GM12878 (cell line): ENCODE measurements at places on chromosomes 4 and X. TPM values are rescaled to one million over a fixed set of nuclear protein-coding genes. Genes with fewer than 3 reads are reported as not detected.

DNA sequence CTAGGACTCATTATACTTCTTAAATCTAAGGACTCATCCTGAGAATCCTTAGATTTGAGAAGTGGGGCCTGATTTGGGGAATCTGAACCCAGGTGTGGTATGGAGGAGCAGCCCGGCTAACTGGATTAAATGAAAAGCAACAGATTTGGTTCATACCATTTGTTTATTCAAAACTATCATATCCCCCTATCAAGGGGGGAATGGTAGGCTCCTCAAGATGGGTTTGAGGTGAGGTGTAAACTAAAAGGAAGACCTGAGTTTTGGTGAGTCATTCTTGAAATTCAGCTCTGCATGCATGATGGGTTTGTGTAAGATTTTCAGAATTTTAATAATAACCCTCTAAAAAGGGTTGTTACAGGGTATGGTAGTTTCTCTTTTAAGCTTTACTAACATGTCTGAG, 53.4 kb downstream of the CASP6 start:
- H3K4me1 ChIP-seq: peaks cover 28% of the 10 kb centered on the region
- peak overlapping the region; percentile 58 for H3K27ac ChIP-seq
- H3K4me3 ChIP-seq: peak overlapping the region; percentile 13; the same call in 1 of the 2 replicates
- no peaks in the 10 kb centered on the region for H3K27me3 ChIP-seq
- no peaks in the 10 kb centered on the region for H3K36me3 ChIP-seq

GRCh38 chrX:46381630-46382029, 163.6 kb downstream of the ZNF674 start:
- H3K36me3 ChIP-seq: no peaks in the 10 kb centered on the region
- peak; percentile 4 for DNase-seq
- no peak overlapping the region for H3K27ac ChIP-seq
- no peaks in the 10 kb centered on the region for H3K4me1 ChIP-seq
- H3K4me3 ChIP-seq: no peak overlapping the region
- H3K27me3 ChIP-seq: no peaks in the 10 kb centered on the region

- no peak for DNase-seq
These were observed 9.2 kb upstream of the FAM53A start for GRCh38 chr4:1693131-1693896.

- H3K27ac ChIP-seq: no peak overlapping the region
- no peaks in the 10 kb centered on the region for H3K36me3 ChIP-seq
- no peaks in the 10 kb centered on the region for H3K4me1 ChIP-seq
These were observed 421.9 kb upstream of the TENM3 start for GRCh38 chr4:181821039-181822004.

- no peaks in the 10 kb centered on the region for H3K36me3 ChIP-seq
- DNase-seq: no peak
- no peaks in the 10 kb centered on the region for H3K27me3 ChIP-seq
- no peak overlapping the region for H3K4me3 ChIP-seq
These were observed 90.3 kb downstream of the ATP11C start for GRCh38 chrX:139842326-139843185.

- no peaks in the 10 kb centered on the region for H3K27me3 ChIP-seq
- H3K36me3 ChIP-seq: no peaks in the 10 kb centered on the region
- no peak overlapping the region for H3K27ac ChIP-seq
These were observed 104.6 kb downstream of the NPFFR2 start for GRCh38 chr4:72136429-72136828.

DNA sequence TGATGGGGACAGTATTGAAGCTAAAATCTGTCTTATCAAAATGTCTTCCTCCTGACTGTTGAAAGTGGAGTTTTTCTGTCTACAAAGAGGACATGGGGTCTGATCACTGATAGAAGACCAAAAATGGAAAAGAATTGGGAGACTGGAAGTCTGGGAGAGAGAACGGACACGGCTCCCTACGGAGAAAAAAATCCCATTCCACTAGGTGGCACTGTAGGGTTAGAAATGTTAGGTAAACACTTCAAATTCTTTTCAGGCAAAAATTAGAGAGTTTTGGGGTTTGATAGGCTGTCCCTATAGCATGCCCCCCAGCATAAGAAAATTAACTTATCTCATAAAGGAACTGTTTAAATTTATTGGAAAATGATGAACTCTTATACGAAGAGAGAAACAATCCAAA, 200.5 kb downstream of the FAM133A start:
- DNase-seq: no peak
- H3K4me3 ChIP-seq: no peak overlapping the region
- no peak overlapping the region for H3K27ac ChIP-seq
- H3K27me3 ChIP-seq: no peaks in the 10 kb centered on the region
- H3K4me1 ChIP-seq: no peaks in the 10 kb centered on the region
- no peaks in the 10 kb centered on the region for H3K36me3 ChIP-seq

DNA sequence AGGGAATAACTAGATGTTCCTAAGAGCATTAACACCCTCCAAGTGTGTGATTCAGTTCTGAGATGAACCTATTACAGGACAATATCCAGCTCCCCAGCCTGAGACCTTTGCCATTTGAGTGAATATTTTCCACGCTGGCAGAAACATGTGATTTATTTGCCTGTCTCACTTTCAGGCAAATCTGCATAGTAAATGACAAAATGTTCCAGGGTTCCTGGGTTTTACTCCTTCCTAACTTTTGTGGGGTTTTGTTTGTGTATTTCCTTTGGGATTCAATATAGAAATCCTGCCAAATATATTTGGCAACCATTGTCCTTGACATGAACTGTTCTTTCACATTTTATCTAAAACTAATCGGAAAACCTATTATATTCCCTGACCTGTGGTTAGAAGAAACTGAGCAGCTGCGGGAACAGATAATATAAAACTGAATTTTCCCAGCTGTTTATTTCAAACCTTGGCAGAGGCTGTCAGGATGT, 12.5 kb downstream of the F8 start:
- H3K4me1 ChIP-seq: no peaks in the 10 kb centered on the region
- no peak overlapping the region for H3K4me3 ChIP-seq
- H3K36me3 ChIP-seq: no peaks in the 10 kb centered on the region
- no peaks in the 10 kb centered on the region for H3K27me3 ChIP-seq
- no peak overlapping the region for H3K27ac ChIP-seq

- DNase-seq: no peak
- H3K36me3 ChIP-seq: no peaks in the 10 kb centered on the region
- no peak overlapping the region for H3K27ac ChIP-seq
- H3K27me3 ChIP-seq: no peaks in the 10 kb centered on the region
- H3K4me3 ChIP-seq: no peak overlapping the region
These were observed 672.1 kb downstream of the GRXCR1 start for GRCh38 chr4:43564591-43564990.

DNA sequence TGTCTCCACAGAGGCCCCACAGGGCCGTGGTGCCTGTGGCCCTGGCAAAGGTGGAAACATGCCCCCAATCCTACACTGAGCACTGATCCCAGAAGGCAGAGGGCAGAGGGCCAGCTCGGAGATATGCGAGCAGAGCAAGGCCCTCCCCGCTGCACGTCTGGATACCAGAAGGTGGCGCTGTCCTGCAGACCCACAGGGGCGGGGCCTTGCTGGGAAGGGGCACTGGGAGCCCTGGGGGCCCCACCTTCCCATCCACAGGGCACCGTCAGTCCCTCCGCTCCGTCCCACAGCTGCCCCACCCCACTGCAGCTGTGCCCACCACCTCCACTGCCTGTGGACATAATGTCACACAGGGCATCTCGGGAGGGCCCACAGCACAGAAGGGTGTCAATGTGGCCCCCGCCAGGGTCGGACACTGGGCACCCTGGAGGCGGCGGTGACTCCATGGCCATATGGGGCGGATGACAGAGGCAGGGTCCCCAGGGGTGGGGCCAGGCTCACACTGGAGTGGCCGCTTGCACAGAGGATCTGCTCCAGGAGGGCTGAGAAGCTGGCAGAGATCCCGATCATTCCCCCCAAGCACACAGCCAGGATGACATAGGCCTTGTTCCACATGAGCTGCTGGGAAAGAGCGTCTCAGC, 4.8 kb downstream of the SLC49A3 start:
- H3K36me3 ChIP-seq: no peaks in the 10 kb centered on the region
- no peaks in the 10 kb centered on the region for H3K27me3 ChIP-seq
- H3K27ac ChIP-seq: no peak overlapping the region
- DNase-seq: no peak

GRCh38 chr4:162350331-162350730, 186.5 kb upstream of the FSTL5 start:
- no peak overlapping the region for H3K4me3 ChIP-seq
- no peaks in the 10 kb centered on the region for H3K4me1 ChIP-seq
- no peaks in the 10 kb centered on the region for H3K27me3 ChIP-seq
- H3K36me3 ChIP-seq: no peaks in the 10 kb centered on the region
- no peak for DNase-seq

DNA sequence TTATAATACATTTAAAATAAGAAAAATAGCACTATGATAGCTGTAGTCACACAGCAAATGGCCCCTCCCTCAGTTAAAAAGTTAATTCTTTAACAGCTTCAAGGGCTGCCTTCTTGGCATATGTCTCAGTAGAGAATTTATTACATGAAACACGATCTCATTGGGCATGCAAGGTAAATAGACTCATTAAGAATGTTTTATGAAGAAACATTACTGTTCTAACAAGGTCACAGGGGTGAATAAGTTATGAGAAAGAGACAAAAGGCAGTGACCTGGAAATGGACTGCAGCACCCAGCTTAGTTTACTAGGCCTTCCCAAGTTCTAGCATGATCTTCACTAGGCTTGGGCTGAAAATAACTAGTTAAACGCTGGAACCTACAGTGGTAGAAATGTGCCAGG, 277.7 kb downstream of the NR3C2 start:
- H3K27me3 ChIP-seq: no peaks in the 10 kb centered on the region
- no peaks in the 10 kb centered on the region for H3K4me1 ChIP-seq
- DNase-seq: no peak
- H3K4me3 ChIP-seq: no peak overlapping the region

DNA sequence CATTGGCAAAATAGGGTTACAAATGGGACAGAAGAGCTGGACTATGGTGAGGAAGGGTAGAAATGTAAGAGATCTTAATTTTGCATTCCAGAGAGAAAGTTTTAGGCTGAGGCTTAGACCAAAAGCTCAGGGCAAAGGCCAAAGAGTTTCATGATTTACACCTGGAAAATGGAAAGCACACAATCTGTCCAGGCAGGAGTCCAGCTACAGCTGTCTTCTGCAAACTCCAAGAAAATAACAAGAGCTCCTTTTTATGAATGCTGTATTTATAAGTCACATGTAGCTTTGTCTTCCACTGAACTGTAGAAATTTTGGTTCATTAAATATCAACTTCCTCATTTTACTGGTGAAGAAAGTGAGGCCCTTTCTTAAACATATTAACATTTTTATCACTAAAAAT, 288.0 kb upstream of the ATOH1 start:
- no peak overlapping the region for H3K27ac ChIP-seq
- H3K36me3 ChIP-seq: no peaks in the 10 kb centered on the region
- H3K4me1 ChIP-seq: no peaks in the 10 kb centered on the region
- no peak overlapping the region for H3K4me3 ChIP-seq
- DNase-seq: no peak
- H3K27me3 ChIP-seq: no peaks in the 10 kb centered on the region

DNA sequence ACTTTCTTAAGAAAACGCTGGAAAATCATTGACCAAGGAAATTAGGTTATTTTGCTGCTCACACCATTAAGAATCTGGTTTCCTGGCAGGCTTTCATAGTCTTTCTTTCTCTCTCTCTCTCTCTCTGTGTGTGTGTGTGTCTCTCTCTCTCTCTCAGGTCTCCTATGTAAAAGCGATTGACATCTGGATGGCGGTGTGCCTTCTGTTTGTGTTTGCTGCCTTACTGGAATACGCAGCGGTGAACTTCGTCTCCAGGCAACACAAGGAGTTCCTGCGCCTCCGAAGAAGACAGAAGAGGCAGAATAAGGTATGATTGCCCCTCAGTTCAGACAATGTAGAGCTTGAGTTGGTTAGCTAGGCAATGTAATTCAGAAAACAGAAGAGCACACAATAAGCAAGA, 161.2 kb downstream of the GLRA2 start:
- no peak for DNase-seq
- H3K4me3 ChIP-seq: no peak overlapping the region
- no peaks in the 10 kb centered on the region for H3K27me3 ChIP-seq

- DNase-seq: no peak
- H3K4me1 ChIP-seq: no peaks in the 10 kb centered on the region
- H3K4me3 ChIP-seq: no peak overlapping the region
- no peak overlapping the region for H3K27ac ChIP-seq
- H3K27me3 ChIP-seq: no peaks in the 10 kb centered on the region
These were observed 913.9 kb downstream of the FSTL5 start for GRCh38 chr4:161249779-161250440.

DNA sequence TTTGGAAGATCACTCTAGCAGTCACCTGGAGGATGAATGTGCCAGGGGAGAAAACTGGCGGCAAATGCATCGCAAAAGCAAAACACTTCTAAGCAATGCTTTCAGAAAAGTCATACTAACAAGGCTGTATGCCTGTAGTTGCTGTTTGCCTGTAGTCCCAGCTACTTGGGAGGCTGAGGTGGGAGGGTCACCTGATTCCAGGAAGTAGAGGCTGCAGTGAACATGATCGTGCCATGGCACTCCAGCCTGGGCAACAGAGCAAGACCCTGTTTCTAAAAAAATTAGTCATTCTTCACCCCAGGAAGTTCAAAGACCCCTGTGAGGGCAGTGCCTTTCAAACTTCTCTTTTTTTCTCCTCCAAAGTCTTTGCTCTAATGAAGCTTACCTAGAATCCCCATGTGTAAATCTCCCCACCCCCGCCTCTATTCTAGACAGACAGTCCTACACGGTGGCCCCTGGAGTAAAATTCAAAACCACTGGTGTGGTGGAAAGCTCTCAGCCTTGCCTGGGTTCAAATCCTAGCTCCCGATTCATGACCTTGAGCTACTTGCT, 5.5 kb downstream of the SOWAHD start:
- H3K27me3 ChIP-seq: no peaks in the 10 kb centered on the region
- DNase-seq: no peak
- H3K4me1 ChIP-seq: peaks cover 13% of the 10 kb centered on the region
- H3K4me3 ChIP-seq: no peak overlapping the region
- no peaks in the 10 kb centered on the region for H3K36me3 ChIP-seq
- H3K27ac ChIP-seq: no peak overlapping the region

- no peak overlapping the region for H3K27ac ChIP-seq
- no peaks in the 10 kb centered on the region for H3K4me1 ChIP-seq
- H3K36me3 ChIP-seq: no peaks in the 10 kb centered on the region
- no peaks in the 10 kb centered on the region for H3K27me3 ChIP-seq
- H3K4me3 ChIP-seq: no peak overlapping the region
These were observed 12.3 kb upstream of the NDP start for GRCh38 chrX:43985511-43985910.

DNA sequence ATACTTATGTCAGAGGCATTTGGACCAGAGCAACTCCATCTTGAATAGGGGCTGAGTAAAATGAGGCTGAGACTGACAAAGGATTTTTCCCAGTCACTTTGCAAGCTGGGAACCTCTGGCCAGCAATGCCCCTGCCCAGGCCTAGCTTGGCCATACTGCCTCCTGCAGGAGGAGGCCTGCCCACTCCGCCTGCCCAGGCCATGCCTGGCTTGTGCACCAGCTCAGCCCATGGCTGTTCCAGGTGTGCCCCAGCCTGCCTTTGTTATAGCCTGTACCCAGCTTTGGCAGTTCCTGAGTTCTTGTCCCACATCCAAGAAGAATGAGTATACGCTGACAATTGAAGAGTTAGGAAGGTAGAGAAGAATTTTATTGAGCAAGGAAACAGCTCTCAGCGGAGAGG, 176.1 kb downstream of the AASDH start:
- H3K4me1 ChIP-seq: no peaks in the 10 kb centered on the region
- no peaks in the 10 kb centered on the region for H3K36me3 ChIP-seq
- no peak for DNase-seq
- H3K27me3 ChIP-seq: no peaks in the 10 kb centered on the region
- no peak overlapping the region for H3K27ac ChIP-seq

NKAP gene
- total RNA-seq: 5.9 and 6.9 TPM in 2 replicates

ACSL1 gene
- 59.5 and 63.2 TPM in 2 replicates for total RNA-seq

RTL5 gene
- total RNA-seq: 0.05 and 0.10 TPM in 2 replicates

CPLX1 gene
- total RNA-seq: 1.2 and 2.2 TPM in 2 replicates

CLDN22 gene
- not detected in 2 replicates for total RNA-seq

PITX2 gene
- not detected in 2 replicates for total RNA-seq

CCKAR gene
- total RNA-seq: not detected in 2 replicates

GSX2 gene
- total RNA-seq: 0.32 and 0.54 TPM in 2 replicates

CFAP47 gene
- 0.03 and 0.13 TPM in 2 replicates for total RNA-seq
